DMS 273 treated with DMSO at 0.1 percent for 48 hours (cell line): ENCODE measurements at places on chromosomes 4 and X.
A peak's percentile ranks its signal among the peaks of the same experiment; 100 is the strongest.

DNA sequence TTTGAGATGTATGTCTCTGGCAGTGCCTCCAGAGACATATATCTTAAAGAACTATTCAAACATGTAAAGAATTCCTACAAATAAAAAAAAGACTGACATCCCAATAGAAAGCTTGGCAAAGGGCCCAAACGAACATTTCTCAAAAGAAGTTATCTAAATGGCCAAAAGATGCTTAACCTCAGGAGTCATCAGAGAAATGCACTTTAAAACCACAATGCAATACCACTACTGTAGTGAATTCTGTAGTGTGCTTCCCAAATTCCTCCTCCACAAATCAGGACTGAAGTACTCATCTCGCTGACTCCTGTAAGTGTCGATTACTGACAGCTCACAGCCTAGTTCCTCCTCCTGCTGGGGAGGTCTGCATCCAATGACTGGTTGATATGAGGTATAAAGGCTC lies 129.0 kb upstream of the MAMLD1 start:
- DNase-seq: no peak

GRCh38 chrX:11285651-11286050 lies 7.6 kb upstream of the AMELX start:
- DNase-seq: no peak

DNA sequence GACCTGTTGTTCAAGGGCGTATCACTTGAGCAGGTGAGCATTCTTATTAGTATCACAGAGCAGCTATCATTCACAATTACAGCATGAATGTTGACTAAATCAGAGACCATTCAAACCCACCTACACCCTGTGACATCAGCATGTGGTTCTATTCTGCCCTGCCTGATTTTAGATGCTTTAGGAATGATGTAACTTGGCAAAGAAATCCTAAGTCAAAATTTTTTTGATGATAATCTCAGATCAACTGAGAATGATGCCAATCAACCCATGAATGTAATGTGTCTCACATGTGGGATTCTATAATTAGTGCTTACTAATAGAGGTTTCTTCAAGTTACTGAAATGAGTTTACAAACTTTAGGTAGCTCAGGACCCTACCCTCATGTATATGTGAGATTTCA lies 13.4 kb upstream of the CHIC2 start:
- no peak for DNase-seq

GRCh38 chr4:17781300-17782287 lies at the start of gene FAM184B:
Gene FAM184B, minus strand, starts transcription at chr4:17781621. Its CDS starts 322 bp downstream, at chr4:17781299.
- DNase-seq: no peak

DNA sequence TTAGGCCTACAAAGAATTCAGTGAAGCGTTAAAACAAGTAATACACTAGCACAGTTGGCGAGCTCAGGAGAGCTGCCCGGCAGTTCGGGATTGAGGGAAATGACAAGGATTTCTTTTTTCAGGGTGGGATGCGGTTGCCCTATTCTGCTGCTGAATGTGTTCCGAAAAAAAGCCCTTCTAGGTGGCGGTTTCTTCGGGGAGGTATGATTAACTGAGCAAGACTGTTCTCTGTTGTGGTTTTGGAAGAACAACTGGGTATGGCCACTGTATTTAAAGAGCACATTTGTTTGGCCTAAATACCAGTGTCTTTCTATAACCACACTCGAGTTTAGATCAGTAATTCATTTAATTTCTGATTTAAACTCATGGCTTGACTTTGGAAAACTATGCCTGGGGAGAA lies 459.7 kb upstream of the FAT1 start:
- DNase-seq: no peak

DNA sequence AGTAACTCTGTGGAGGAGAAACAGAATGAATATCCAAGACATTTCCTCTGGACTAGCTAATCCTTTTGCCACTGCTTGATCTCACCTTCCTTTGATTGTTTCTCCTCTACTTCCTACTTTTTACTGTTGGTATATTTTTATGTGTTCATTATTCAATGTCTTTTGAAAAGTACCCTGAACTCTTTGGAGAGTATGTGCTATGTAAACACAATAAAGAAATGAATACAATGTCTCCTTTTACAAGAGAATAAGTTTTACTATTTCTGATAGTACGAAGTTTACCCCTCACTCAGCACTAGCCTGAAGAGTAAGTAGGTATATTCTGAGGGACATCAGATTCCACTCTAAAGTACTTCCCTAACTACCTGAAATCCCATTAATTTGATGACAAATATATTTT lies 19.9 kb downstream of the CLDN2 start:
- DNase-seq: no peak

GRCh38 chr4:38292529-38292928 lies 332.3 kb downstream of the PTTG2 start:
- DNase-seq: no peak

GRCh38 chrX:107482046-107482445 lies 32.6 kb downstream of the FRMPD3 start:
- no peak for DNase-seq

DNA sequence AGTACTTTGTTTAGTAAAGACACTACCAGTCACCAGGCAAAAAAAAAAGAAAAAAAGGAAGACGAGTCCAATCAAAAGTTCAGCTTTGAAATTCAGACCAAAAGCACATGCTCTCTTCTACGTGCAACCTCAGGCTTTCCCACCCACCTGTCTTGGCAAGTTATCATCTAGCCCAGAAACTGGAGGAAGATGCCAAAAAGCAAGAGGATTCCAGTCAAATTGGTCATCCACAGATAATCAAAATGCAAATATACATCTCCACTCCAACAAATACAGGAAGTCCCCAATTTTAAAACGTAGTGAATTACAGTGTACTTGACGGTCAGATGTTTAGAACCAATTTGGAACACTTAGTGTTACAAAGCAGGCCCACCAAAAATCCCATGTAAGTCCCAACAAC lies 96.5 kb downstream of the PALLD start:
- no peak for DNase-seq

DNA sequence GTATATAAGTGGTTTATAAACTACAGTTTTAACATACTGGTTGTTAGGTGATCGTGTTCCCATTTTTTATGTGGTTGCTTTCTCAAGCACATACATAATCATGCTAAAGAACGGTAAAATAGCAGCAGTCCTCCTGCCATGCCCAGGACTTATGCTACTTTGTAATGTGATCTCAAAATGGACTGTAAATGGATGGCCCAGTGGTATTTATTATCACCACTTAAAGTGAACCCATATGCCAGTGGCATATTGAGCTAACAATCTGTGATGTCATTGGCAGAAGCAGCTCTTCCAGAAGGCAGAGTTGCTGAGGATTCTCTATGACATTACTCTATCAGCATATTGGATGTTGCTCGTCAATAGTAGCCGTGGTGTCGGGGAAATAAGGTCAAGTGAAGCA lies 28.6 kb downstream of the ANK2 start:
- DNase-seq: peak; percentile 89

- no peak for DNase-seq
These were observed 25.9 kb downstream of the SLC25A43 start for GRCh38 chrX:119424999-119425398.

DNA sequence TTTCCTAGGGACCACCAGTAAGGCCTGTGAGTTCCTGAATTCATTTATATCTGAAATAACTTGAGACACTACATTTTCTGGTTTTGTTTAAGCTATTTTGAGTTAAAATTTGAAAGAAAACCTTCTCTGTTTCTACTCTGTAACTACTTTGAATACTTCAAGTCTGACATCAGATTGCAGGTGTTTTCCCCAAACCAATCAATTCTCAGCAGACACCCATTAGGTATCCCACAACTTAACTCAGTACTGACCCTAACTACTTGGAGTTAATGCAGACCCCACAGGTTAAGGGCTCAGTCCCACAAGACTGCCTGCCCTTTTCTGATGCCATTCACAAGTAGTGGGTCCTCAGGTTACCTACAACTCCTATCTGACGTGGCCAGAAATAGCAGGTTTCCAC lies 1100.0 kb upstream of the SLIT2 start:
- DNase-seq: no peak

GRCh38 chr4:109969919-109970318 lies 57.2 kb downstream of the EGF start:
- no peak for DNase-seq

GRCh38 chr4:171891038-171891437 lies 77.8 kb downstream of the GALNTL6 start:
- DNase-seq: no peak

DNA sequence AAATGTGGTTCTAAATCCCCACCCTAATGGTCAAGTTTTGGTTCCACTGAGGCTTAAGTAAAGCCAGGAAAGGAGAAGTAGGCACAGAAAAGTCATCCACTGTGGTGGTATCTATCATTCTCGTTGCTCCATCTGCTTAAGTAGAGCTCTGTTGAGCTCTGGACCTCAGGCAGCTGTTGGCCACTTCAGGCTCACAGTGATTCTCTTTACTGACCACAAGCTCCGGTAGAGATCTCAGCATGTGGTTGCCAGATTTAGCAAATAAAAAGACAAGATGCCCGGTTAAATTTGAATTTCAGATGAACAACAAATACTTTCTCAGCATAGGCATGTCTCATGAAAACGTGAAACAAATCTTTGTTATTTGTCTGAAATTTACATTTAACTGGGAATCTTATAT lies 132.3 kb upstream of the PTCHD1 start:
- DNase-seq: no peak
